Fibroblast of skin of left biceps (primary cell): ENCODE measurements at places on chromosomes 16 and 17.

- DNase-seq, result no peak
Measured at GRCh38 chr16:66399930-66400329, 27.2 kb upstream of the BEAN1 start.

DNA sequence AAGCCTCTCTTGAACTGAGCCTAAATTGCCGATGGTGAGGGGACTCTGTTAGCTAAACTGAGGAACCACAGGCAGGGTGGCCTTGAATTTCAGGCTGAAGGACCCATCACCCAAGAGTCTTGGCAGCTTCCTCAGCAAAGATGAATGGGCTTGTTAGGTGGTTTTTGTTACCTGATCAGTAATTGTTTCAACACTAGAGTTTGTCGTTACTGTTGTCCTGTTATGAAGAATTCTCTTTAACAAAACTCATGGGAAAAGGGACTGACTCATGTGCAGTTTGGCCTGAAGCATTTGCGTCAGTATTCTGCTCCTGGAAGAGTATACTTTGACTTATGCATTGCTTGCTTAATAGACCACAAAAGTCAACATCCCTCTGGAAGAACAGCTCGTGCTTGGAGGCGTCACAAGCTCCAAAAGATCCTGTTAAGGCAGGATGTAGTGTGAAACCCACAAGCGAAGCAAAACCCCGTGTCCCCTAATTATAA, 206.0 kb downstream of the IRX3 start:
- peak; percentile 24 for DNase-seq

GRCh38 chr16:30731411-30731810, 16.8 kb upstream of the PHKG2 start:
- no peak for DNase-seq

- peak; percentile 73 for DNase-seq
Measured at GRCh38 chr16:85615852-85616606, 2.9 kb downstream of the GSE1 start.

GRCh38 chr17:35841505-35841904, 27.2 kb downstream of the HEATR9 start:
- no peak for DNase-seq

GRCh38 chr17:80839511-80839941, 152.1 kb upstream of the CHMP6 start:
- DNase-seq, result no peak

- DNase-seq, result no peak
Measured at GRCh38 chr16:70592106-70592571, 54.2 kb upstream of the IL34 start.

DNA sequence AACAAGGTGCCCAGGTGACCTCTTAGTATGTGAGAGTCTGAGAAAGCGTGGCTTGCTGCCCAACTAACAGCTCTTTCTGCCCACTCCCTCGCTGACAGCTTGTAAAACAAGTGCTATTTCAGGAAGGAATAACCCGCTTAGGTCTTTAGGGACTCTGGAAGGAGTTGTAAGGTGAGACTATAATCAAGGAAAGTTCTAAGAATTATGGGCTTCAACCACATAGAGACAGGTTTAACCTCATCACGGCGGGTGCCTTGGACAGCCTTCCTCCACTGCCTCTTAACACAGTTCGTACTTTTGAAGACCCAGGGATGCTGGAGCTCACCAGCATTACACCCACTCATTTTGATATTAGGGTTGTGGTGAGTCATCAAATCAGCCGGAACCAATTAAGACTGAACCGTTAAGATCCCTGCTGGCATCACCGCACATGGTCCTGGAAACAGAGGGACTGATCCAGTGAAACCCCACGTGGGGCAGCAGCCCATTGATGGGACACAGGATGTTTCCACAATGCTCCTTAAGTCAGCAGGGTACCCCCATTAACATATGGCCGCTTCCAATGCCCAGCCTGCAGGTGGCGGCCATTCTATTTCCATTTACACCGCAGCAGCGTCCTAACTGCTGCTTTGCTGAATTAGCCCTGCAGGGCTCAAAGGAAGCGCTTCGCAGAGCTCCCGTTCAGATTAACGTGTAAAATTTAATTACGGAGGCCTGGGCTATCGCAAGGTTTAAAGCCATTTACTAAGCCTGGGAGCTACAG, 176.6 kb upstream of the SDK2 start:
- no peak for DNase-seq

GRCh38 chr16:8804313-8804712, 6.7 kb downstream of the PMM2 start:
- DNase-seq, result no peak

- DNase-seq, result no peak
Measured at GRCh38 chr17:73735245-73735644, 91.0 kb upstream of the SDK2 start.

DNA sequence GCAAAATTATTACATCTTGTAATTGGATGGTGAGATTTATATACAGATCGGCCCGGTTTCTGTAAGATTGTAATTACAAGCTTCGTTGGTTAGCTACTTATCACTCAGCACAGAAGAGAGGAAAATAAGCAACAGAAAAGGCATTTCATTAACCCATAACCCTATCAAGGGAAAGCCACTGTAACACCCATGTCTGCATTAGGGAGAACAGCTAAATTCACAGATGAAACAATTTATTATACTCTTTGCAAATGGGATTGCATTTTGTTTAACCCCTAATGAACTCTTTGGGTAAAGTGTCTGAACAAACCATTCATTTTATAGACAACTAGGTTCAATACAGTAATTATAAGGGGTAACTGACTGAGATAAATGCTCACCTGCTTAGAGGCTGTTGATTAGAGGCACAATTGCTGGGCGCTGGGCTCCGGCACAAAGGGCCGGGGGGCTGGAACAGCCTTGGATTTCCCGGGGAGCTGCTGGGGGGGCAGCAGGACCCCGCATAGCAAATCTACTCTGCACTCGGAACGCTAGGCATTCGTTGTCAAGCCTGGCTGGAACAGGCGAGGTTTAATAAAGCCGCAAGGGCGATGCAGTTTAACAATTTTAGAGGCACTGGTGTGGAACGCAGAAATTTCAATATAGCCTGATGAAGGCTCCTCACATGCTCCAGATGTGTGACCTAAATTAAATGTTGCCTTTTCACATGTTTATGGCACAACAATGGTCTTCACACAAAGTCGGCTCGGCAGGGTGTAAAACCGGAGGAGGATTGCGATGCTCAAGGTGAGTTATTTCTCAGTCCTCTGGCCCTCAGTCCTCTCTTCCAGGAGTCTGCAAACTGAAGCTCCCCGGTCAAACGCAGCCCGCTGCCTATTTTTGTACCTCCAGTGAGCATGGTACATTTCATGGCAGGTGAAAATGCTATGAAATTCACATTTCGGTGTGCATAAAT, 134.0 kb upstream of the IRX6 start:
- no peak for DNase-seq

DNA sequence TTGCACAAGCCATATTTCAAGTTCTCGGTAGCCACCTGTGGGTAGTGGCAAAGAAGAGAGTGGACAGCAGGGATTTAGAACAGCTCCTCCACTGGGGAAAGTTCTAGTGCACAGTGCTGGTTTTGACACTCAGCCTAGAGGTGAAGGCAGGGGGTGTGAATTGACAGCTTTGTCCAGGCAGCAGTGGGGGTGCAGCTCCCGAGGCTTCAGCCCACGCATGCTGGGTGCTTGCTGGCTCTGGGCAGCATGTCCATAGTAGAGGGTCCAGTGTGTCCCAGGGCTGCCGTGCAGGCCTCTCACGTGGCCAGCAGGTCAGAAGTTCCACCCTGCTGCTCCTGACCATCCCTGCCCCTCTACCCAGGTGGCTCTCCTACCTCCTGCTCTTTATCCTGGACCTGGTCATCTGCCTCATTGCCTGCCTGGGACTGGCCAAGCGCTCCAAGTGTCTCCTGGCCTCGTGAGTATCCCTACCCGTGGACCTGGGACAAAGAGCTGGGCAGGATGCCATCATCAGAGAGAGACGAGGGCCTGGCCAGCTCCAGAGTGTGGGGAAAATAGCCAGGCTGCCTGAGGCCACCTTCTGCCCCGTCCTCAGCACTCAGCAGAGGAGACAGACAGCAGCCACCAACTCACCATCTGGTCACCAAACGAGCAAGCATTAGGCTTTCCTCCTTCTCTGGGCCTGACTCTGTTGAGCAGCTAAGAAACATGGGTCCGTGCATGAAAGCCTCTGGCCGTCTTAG, 29.8 kb downstream of the TTYH2 start:
- no peak for DNase-seq

GRCh38 chr17:22517716-22518115, 825.4 kb downstream of the KCNJ18 start:
- DNase-seq, result no peak

- no peak for DNase-seq
Measured at GRCh38 chr17:7590743-7591142, 849 bp upstream of the SOX15 start.

GRCh38 chr16:66444049-66444481, 17.0 kb downstream of the BEAN1 start:
- DNase-seq, result no peak

DNA sequence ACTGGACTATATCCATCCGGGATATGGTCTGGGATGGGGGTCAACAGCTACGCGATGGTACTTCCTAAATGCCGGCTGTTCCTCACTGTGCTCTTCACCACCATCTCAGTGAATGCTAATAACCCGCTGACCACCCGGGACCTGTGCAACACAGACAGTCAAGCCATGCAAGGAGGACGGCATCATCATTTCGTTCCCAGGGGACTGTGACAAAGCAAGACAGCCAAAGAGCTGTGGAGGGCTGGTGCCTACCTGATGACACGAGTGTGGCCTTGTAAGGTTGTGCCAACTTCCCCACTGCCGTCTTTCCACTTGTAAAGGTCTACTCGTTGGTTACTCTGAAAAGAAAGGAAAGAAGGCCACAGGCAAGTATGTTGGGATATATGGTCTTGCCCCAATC, 33.7 kb downstream of the WDR59 start:
- no peak for DNase-seq

- DNase-seq, result no peak
Measured at GRCh38 chr16:2816751-2817339, at the start of gene PRSS21. Gene PRSS21, plus strand, starts transcription at chr16:2817237. Its CDS starts 32 bp downstream, at chr16:2817269.

- DNase-seq, result no peak
Measured at GRCh38 chr17:75650874-75651273, 16.1 kb downstream of the RECQL5 start.

- DNase-seq, result no peak
Measured at GRCh38 chr17:64171041-64171440, 41.1 kb upstream of the ERN1 start.

DNA sequence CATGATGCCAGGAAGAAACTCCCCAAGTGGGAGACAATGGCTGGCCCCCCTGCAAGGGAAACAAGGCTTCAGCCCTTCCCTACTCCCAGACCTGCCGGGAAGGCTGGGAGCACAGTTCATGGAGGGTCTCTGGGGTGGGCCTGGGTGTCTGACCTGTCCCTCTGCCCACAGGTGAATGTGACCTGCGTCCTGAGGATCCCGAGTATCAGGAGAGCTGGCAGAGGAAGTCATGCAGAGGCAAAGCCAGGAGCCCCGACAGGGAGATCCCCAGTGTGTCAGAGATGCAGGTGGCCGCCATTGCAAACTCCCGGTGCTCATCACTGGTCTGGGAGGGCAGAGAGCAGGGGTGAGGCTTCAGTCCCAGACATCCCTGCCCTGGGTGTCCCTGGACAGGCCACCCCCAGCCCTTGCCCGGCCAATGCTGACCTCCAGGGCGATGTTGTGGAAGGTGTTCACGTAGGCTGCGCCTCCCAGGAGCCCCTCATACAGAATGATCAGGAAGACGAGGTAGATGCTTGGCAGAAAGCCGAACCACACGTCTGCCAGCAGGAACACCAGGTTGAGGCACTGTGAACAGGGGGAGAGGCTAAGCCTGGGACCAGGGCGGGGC, 5.3 kb upstream of the NPIPB7 start:
- DNase-seq, result no peak

DNA sequence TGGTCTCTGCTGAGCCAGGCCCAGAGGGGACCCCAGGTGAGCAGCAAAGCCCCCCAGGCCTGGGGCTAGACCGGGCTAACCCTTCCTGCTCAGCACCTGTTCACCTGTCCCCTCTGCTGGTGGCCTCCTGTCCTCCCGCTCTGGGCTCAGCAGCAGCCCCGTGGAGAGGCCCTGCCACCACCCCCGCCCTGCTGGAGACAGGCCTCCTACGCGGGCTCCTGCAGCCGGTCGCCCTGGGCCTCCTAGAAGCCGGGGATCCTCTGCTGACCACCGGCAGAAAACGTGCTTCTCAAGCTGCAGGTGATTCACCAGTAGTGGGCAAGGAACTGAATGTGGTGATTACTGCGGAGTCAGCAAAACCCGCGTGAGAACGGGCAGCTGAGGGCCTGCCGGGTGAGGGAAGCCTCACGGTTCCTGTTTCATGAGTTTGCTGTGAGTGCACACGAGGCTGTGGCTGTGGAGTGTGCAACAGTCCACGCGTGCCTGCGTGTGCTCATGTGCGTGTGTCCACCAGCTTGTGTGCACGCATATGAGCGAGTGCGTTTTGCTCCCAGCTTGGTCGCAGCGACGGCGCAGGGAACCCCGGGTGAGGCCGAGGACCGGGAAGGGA, 792 bp downstream of the SECTM1 start:
- no peak for DNase-seq

DNA sequence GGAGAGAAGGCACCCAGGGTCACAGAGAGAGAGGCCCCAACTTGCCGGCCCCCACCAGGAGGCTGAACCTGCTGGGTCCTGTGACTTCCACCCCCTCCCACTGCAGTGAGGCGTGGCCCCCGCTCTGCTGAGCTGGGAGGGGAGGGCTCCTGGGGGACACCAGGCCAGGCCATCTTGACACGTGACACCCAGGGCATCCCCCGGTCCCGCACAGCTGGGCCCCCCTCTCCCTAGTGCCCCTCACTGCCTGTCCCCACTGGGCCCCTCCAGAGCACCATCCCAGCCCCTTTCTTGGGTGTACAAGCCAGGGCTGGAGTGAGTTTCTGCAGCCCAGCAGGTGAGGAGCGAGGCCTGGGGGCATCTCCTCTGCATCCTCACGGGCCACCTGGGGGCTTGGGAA, 12.4 kb downstream of the UBALD1 start:
- no peak for DNase-seq

GRCh38 chr17:17084941-17085340, 42.7 kb downstream of the MPRIP start:
- no peak for DNase-seq

DNA sequence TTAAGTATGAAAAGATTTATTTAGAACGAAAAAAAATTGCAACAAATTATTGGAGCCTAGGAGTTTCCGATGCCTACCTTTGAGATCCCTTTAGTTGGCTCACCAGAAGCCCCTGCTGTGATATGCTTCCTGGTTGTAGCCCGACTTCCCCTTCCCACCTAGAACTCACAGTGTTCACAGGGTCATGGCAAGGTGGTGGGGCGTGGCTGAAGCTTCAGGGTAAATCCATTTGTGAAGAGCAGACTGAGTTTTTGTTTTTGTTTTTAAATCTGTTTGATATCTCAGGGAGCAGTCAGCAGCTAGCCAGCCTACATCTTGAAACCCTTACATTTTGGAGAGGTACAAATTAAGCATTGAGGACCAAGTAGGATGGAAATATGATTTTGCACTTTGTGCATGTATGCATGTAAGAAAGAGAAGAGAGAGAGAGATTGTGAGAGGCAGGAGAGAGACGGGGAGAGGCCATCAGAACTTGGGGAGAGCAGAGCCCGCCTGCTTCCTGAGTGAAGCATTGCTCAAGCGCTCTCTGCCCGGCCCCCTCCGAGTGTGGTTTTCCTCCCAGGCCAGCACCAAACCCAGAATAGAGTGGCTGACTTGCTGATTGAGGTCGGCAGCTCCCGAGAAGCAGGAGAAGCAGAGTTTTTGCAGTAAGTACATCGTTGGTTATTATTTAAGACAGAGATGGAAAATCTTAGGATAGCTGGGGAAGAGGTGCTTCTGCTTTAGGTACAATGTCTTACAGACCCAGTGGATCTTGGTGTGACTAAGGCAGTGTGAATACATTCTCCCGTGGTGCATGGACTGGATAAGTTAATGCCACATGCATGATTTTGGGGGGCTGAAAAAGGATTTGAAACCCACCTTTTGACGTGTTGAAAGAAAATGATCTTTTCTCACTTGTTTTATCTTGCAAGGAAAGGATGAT, 64.2 kb downstream of the SPECC1 start:
- no peak for DNase-seq
